ENCODE measurements at places on chromosomes 12 and 14.

- no peaks in the 10 kb centered on the region for H3K36me3 ChIP-seq
- no peaks in the 10 kb centered on the region for H3K27me3 ChIP-seq
- peaks cover 3% of the 10 kb centered on the region for H3K4me1 ChIP-seq
These were observed 5.8 kb upstream of the NEMF start for GRCh38 chr14:49858383-49858782.

GRCh38 chr14:70916799-70917198 lies 9.5 kb downstream of the PCNX1 start:
- no peaks in the 10 kb centered on the region for H3K36me3 ChIP-seq
- DNase-seq: no peak
- peaks cover 64% of the 10 kb centered on the region for H3K4me1 ChIP-seq
- no peak overlapping the region for H3K27ac ChIP-seq

GRCh38 chr12:43038991-43039390 lies 449.4 kb upstream of the PRICKLE1 start:
- no peak overlapping the region for H3K4me3 ChIP-seq
- no peaks in the 10 kb centered on the region for H3K27me3 ChIP-seq
- no peak for DNase-seq
- H3K27ac ChIP-seq: no peak overlapping the region

- peak overlapping the region; percentile 89 for H3K27ac ChIP-seq
- no peak overlapping the region for H3K4me3 ChIP-seq
- H3K4me1 ChIP-seq: peaks cover 82% of the 10 kb centered on the region
- H3K27me3 ChIP-seq: no peaks in the 10 kb centered on the region
These were observed 232.1 kb downstream of the CACNA1C start for GRCh38 chr12:2284857-2285256.

DNA sequence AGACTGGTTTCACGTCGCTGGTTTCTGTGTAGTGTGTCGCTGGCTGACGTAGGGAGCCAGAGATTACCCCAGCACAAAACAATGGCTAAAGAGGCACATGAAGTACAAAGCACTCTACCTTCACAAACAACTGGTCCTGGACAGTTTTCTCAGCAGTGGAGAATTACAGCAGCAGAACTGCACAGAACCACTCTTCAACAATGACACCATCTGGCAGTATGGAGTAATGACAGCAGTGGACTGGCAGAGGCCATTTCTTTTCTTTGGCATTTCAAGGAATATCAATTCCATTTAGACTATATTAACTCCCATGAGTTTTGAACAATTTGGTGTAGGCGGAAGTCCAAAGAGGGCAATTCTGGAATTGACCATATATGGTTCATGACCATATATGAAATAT lies 1074.1 kb downstream of the AACS start:
- H3K27ac ChIP-seq: no peak overlapping the region
- H3K4me3 ChIP-seq: no peak overlapping the region
- no peak for DNase-seq

- H3K27me3 ChIP-seq: no peaks in the 10 kb centered on the region
- H3K36me3 ChIP-seq: no peaks in the 10 kb centered on the region
- no peak for DNase-seq
- H3K27ac ChIP-seq: no peak overlapping the region
- H3K4me1 ChIP-seq: no peaks in the 10 kb centered on the region
- H3K4me3 ChIP-seq: no peak overlapping the region
These were observed 416.5 kb downstream of the NELL2 start for GRCh38 chr12:44459569-44459968.

DNA sequence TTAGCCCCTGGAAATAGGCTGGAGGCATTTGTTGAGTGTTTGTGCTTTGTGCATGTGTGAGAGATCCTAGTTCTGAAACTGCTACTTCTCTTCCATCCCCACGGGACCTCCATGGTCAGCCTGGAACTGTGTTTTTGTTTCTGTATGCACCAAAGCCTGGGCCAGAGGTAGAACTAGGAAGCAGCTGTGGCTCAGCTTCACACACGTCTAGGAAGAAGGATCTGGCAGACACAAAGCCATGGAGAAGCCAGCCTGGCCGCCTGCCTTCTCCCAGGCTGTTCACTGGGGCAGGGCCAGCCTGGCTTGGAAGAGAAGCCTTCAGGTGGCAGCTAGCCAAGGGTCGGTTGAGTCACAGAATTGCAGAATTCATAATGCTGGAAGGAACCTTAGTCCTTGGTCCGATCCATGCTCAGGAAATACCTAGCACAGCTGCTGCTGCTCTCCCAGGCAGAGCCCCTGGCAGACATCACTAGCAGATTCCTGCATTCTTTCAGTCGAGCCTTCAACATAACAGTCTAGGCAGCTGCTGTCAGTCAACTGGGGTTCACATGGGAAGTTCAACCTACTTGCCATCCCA lies 27.0 kb downstream of the RIN3 start:
- no peaks in the 10 kb centered on the region for H3K36me3 ChIP-seq
- H3K27ac ChIP-seq: peak overlapping the region; percentile 91
- H3K4me3 ChIP-seq: no peak overlapping the region
- no peaks in the 10 kb centered on the region for H3K27me3 ChIP-seq

- H3K4me1 ChIP-seq: no peaks in the 10 kb centered on the region
- no peak overlapping the region for H3K4me3 ChIP-seq
- no peaks in the 10 kb centered on the region for H3K27me3 ChIP-seq
- DNase-seq: no peak
- peaks cover 20% of the 10 kb centered on the region for H3K36me3 ChIP-seq
These were observed 18.3 kb downstream of the MTRFR start for GRCh38 chr12:123251403-123252076.

GRCh38 chr12:6970096-6970527 lies 352 bp downstream of the PHB2 start:
- peaks cover 26% of the 10 kb centered on the region for H3K4me1 ChIP-seq
- H3K27ac ChIP-seq: peak overlapping the region; percentile 84
- no peak for DNase-seq
- no peaks in the 10 kb centered on the region for H3K27me3 ChIP-seq

DNA sequence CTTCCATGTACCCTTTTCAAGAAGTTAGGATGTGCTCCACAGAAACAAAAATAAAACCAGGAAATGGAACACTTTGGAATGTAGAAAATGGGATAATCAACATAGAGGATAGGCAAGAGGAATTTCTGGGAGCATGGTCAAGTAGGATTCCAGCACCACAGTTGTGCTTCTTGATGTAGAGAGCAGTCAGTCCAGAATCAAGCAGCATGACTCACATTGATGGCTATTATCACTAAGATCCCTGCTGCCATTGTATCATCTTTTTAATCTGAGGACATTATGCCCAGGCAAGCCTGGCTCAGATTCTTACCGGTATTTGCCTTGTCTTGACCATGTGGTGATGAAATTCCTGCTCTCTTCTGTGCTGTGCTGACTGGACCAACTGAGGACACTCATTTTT lies 5.7 kb downstream of the ETFRF1 start:
- no peak overlapping the region for H3K4me3 ChIP-seq
- H3K36me3 ChIP-seq: peaks cover 21% of the 10 kb centered on the region
- DNase-seq: no peak
- H3K4me1 ChIP-seq: peaks cover 10% of the 10 kb centered on the region
- no peak overlapping the region for H3K27ac ChIP-seq
- no peaks in the 10 kb centered on the region for H3K27me3 ChIP-seq

DNA sequence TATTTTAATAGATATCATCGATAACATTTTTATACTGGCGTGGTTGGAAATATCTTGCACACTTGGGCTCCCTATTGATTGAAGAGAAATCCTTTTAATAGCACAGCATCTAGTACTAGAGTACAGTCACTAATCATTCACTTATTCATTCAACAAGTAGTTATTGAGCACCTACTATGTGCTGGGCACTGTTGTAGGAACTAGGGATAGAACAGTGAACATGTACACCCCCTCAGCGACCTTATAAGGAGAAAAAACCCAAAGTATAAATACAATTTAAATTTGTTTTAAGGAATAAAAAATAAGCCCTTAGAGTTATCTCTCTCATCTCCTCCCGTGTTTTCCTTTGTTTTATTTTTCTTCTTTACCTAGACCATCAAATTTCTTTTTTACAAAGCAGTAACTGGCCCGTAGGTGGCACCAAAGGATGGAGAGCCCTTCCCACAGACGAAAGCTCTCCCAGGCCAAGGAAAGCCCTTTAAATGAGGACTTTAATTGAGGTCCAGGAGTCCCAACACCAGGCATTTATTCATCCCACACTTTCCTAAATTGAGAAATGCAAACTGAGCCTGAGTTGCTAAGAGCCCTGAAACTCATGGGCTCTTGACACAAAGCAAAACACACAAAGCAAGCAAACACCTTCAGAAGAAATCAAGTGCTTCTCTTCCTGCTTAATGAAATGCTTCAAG lies 29.0 kb downstream of the PEBP1 start:
- no peak for DNase-seq
- H3K27ac ChIP-seq: no peak overlapping the region
- no peak overlapping the region for H3K4me3 ChIP-seq
- no peaks in the 10 kb centered on the region for H3K4me1 ChIP-seq

GRCh38 chr12:93813972-93814821 lies 137.0 kb downstream of the CRADD start:
- H3K36me3 ChIP-seq: no peaks in the 10 kb centered on the region
- H3K4me1 ChIP-seq: no peaks in the 10 kb centered on the region
- no peaks in the 10 kb centered on the region for H3K27me3 ChIP-seq
- H3K27ac ChIP-seq: peak overlapping the region; percentile 91
- DNase-seq: peak; percentile 97

DNA sequence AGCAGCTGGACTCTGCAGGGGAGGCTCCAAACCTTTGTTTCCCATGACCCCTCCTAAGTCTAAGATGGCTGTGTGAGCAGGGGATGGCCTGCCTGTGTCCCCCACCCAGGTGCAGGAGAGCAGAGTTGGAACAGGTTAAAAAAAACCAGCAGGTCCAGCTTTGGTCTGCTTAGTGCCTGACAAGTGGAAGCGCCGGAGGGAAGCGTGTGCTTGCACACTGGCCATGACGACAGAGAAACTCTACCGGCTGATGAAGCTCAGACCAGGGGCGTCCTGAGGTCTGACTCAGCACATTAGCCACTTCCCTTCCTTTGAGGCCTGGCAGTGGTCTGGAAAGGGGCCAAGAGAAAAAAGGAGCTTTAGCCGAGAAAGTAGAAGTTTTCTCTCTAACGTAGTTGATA lies 280.1 kb downstream of the VRK1 start:
- no peaks in the 10 kb centered on the region for H3K4me1 ChIP-seq
- H3K27me3 ChIP-seq: no peaks in the 10 kb centered on the region

- no peaks in the 10 kb centered on the region for H3K27me3 ChIP-seq
- H3K4me3 ChIP-seq: no peak overlapping the region
- H3K4me1 ChIP-seq: peaks cover 46% of the 10 kb centered on the region
- DNase-seq: no peak
- no peaks in the 10 kb centered on the region for H3K36me3 ChIP-seq
- peak overlapping the region; percentile 37 for H3K27ac ChIP-seq
These were observed 241.7 kb upstream of the PDE3A start for GRCh38 chr12:20126601-20127000.

DNA sequence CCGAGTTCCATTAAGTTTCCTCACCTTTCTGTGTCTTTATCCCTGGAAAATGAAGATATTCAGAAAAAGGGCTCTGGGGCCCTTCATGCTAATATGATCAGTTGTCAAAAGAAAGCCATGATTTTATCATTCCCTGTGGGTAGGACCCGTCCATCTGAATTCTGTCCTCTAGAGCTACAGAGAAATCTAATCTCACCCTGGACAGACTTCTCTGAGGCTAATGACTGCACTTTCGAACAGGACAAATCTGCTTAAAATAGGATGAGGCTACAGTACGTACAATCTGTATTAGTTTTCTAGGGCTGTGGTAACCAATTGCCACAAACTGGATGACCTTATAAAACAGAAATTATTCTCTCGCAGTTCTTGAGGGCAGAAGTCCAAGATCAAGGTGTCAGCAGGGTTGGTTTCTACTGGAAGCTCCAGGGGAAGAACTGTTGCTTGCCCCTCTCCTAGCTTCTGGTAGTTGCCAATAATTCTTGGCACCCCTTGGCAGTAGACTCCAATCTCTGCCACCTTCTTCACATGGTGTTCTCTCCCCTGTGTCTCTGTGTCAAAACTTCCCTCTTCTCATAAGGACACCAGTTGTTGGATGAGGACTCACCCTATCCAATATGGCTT lies 1.3 kb downstream of the AK7 start:
- no peak overlapping the region for H3K4me3 ChIP-seq
- H3K27ac ChIP-seq: peak overlapping the region; percentile 79
- H3K4me1 ChIP-seq: peaks cover 15% of the 10 kb centered on the region
- no peaks in the 10 kb centered on the region for H3K36me3 ChIP-seq

DNA sequence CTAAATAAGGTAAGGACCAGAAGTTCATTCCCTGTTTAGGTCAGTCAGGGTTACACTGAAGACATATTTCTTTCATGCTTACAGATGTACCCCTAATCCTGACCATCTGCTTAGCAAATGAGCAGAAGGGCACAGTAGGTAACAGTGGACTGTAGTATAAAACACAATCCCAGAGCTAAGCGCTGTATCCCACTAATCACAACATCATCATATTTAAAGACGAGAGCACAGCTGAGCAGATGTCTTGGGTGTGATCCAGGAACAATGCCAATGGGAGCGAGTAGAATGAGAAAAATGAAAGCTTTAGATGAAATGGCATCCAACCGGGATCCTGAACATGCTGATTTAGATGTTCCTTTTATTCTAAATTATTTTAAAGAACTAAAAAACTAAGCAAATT lies 213.4 kb downstream of the CCER1 start:
- no peak overlapping the region for H3K27ac ChIP-seq
- H3K4me1 ChIP-seq: no peaks in the 10 kb centered on the region
- no peak for DNase-seq

- H3K36me3 ChIP-seq: no peaks in the 10 kb centered on the region
- DNase-seq: peak; percentile 93
- H3K4me1 ChIP-seq: peaks cover 24% of the 10 kb centered on the region
- H3K27ac ChIP-seq: peak overlapping the region; percentile 97
- no peaks in the 10 kb centered on the region for H3K27me3 ChIP-seq
These were observed 585 bp upstream of the DYRK2 start for GRCh38 chr12:67647799-67648520.

DNA sequence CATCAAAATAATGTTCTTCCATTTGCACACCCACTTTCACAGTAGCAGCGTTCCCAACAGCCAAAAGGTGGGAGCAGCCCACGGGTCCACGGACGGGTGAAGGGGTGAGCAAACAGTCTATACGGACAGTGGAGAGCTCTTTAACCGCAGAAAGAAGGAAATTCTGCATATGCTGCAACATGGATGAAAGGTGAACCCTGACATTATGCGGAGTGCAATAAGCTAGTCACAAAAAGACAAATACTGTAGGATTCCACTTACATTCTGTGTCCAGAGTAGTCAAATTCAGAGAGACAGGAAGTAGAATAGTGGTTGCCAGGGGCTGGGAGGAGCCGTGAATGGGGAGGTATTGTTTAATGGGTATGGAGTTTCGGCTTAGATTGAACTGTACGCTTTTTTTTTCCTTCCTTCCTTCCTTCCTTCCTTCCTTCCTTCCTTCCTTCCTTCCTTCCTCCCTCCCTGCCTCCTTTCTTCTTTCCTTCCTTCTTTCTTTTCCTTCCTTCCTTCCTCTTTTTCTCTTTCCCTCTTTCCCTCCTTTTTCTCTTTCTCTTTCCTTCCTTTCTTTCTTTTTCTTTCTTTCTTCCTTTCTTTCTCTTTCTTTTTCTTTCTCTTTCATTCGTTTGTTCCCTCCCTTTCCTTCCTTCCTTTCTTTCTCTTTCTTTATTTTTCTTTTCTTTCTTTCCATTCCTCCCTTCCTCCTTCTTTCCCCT lies 15.8 kb upstream of the ANKRD9 start:
- H3K27me3 ChIP-seq: no peaks in the 10 kb centered on the region
- H3K4me3 ChIP-seq: peak overlapping the region; percentile 73
- peaks cover 10% of the 10 kb centered on the region for H3K4me1 ChIP-seq
- H3K27ac ChIP-seq: peak overlapping the region; percentile 85
- DNase-seq: no peak
- H3K36me3 ChIP-seq: no peaks in the 10 kb centered on the region
